ENCODE measurements at places on chromosomes 11 and 22.

DNA sequence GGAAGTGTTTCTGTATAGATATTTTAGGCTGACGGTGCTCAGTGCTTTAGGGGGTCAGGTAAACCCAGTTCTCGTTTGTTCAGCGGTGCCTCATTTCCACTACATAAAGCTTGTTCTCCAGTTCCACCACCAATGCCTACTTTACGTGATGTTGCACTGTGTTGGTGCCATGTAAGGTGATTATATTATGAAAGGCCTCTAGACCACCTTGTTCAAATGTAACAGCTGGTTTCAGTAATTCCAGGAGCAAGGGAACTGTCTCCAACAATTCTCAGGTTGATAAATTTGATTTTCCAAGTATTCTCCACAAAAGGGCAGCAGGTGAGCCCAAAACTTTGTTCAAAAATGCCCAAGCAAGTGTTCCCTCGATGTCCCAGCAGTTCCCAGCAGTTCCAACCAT lies 83.7 kb upstream of the SEPTIN5 start:
- DNase-seq = no peak

DNA sequence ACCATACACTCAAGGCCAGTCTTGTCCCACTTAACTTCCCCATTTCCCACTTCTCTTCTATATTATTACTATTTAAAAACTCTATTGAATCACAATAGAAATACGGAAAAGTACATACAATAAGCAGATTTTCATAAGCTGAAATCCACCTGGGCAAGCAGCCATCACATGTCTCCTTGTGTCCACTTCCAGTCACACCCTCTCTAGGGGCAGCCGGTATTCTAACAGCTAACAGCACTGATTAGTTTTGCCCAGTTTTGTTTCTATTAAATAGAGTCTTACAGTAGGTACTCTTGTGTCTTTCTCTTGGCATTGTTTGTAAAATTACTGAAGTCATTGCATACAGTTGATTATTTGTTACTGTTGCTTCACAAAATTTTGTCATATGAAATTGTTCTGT lies 37.8 kb downstream of the PPP6R3 start:
- DNase-seq = no peak

DNA sequence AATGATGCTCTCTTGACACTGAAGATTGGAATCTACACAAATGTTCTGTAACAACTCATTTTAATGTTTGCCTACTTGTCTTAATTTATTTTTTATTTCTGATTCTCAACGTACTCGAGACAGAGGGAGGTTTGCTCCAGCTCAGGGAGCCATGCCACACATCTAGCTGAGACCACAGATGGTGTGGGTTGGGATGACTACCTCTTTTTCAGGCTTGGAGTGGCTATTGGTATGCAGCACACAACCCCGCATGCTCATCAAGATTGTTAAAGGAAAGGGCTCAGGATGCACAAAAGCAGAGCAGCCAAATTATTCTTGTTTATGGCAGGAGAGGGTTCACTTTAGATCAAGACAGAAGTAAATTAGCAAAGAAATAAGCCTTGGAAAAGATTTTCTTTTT lies 424.5 kb downstream of the OPCML start:
- no peak for DNase-seq

DNA sequence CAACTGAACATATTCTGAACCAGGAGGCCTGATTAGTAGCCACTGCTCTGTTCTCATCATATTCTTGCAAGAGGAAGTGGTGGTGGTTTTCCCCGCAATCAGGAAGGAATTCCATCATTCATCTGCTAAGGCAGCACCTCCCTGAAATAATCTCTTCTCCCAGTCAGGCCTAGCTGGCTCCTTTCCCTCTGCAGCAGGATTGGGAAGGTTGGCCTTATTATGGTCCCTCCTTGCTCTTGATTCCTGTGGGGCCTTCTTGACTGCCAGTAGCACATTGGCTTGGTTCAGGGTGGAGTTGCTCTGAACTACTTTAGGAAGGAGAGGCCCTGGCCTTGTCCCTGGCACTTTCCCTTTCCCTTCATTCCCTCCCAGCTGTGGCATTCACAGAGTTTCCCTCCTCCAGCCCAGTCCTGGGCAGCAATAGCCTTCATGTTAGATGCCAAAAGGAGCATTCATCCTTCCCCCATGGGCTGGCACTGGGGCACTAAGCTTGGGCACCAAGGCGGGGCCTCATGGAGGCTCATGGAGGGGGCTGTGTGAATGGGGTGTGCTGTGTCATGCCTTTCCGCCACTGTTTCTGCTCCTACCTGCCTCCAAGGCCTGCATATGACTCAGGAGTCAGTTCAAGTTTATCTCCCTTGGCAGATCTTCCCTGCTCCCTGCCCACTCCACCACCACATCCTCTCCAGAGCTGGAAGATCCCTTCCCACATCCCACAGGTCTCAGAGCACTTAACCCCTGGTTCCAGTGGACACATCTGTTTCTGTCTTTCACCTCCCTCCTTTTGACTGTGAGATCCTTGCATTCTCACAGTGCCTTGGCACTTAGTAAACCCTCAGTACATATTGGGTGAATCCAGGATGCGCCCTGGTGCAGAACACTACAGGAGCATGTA lies 27.6 kb upstream of the CD44 start:
- peak; percentile 77 for DNase-seq

- DNase-seq = peak; percentile 50
Measured at GRCh38 chr11:33857933-33858371, 33.9 kb downstream of the LMO2 start.

Measured in fibroblast of skin of back (primary cell).